ENCODE measurements at places on chromosomes 6 and 20.
A peak's percentile ranks its signal among the peaks of the same experiment; 100 is the strongest.

DNA sequence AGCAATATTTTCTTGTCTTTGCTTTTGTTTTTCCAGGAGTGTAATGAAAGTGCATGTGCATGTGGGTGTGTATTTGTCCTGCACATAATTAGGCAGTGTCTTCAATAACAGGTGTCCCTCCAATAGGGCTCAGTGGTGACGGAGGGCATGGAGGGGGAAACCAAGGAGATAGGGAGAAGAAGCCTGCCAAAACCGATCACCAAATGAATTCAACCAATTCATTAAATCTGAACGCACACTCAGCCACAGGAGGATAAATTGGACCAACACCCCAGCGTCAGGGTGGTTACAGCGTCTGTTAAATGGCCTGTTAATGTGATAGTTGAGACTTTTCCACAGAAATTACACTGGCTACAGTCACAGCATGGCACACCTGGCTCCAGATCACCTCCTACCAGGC is 527.6 kb downstream of the CD83 start:
- DNase-seq: no peak

- no peak for DNase-seq
Observed at GRCh38 chr20:53712212-53712977, 118.8 kb upstream of the ZNF217 start.

DNA sequence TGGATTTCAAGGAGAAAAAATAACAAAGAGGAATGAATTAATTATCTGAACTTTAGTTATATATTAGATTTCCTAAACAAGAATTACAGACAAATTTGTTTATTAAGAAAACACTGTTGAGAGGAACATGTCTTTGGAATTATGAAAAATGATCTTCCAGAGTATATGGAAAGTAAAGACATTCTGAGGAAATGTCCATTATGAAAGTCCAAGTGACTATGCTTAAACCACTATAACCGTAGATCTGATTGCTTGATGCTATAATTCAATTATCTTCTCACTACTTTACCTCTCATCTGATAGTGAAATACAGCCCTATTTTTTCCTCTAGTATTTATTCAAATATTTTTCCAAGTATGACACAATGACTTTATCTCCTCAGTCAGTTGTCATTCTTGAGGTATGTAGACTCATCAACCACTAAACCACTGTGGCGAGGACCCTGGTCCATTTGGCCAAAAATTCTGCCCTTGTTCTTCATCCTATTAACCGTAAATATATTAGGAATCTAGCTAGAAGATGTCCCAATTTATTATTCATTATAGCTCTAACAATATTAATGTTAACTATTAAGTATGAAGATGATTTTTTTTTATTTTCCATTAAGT is 37.3 kb upstream of the AHI1 start:
- DNase-seq: no peak

DNA sequence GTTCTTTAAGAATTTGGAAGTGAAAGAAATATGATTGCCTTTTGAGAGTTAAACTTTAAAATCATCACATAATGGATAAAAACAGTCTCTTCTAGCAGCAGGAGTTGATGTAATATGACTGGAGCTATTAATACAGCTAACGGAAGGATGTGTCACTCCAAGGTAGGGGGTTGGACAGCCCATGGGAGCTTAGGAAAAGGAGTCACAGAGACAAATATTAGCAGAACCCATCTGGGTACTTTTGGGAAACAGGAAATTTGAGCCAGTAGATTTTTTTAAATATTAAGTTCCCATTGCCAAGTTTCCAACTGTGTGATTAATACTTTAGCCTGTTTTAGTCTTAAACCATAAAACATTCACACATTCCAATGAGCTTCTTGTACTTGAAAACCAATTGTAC is 164.7 kb upstream of the RIMS1 start:
- no peak for DNase-seq

GRCh38 chr6:105991561-105992314 is 94.4 kb upstream of the PRDM1 start:
- peak; percentile 37 for DNase-seq

- no peak for DNase-seq
Observed at GRCh38 chr6:119591235-119591634, 241.7 kb upstream of the MAN1A1 start.

DNA sequence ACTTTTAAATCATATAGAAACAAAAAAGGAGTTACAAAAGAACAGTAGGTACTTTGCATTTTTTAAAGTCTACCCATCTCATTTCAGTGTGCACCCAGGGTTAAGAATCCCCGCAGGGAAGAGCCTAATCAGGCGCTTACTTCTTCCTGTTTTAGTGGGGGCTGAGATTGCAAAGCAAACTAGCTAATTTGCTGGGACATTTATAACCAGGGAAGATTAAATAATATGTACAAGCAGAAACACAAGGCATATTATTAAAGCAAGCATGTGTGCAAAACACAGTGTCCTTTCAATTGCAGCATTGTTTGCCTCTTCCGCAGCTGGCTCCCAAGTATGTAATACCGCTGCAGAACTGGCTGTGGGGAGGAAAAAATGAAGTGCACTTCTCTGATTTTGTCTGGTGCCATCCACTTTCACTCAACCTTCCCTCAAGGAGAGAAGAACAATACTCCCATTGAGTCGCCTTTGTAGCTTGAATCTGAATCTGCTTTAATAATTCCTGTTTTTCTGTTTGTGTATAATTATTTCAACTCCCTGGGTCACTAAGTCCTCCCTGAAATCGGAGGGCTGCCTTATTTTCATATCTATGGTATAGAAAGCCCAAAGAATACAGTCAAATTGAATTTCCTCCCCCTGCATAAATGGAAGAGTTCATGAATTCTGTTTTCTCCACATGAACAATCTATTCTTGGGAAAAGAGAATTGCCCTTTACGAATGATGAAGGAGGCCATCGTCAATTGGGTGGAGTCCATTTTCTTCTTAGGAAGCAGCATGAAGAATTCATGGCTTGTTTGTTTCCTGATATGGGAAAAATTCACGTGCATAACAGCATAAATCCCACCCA is 23.3 kb upstream of the BCAS1 start:
- DNase-seq: no peak

DNA sequence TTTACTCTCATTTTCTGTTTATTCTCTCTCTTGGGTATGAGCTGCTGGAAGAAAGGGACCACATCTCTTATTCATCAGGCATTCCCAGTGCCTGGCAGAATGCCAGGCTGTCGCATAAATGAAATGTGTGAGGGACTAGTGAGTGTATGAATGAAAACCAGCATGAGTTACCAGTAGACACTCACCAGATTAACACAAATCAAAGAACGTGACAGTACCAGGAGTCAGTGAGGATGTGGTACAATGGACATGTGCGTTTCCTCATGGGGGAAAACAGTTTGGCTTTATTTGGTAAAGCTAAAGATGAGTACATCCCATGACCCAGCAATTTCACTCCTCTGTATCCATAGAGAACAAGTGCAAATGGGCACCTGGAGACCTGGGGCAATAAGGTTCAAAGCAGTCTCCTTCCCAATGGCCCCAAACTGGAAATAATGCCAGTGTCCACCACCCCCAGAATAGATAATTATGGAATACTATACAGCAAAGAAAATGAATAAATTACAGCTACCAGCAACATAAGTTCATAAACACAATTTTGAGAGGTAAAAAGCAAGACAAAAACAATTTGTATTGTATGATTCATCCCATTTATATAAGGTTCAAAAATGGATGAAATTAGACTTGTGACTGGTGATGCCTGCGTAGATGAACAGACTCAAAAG is 93.3 kb downstream of the CDH22 start:
- no peak for DNase-seq

DNA sequence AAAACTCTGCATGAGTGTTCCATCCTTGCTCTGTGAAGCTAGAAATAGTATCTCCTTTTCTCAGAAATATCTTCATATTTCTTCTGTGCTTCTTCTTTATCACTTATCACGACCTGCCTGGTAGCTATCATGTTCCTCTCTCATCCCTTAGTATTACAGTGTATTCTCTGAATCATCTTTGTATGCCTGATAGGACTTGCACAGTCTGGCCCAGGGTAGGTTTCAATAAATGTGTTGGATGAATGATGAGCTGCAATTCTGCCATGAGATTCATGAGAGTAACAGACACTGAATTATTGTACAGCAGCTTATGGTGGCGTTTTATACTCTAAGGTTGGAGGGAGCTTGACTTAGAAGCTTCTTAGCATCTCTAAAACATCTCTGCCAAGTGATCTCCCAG is 66.6 kb downstream of the GRM1 start:
- no peak for DNase-seq

DNA sequence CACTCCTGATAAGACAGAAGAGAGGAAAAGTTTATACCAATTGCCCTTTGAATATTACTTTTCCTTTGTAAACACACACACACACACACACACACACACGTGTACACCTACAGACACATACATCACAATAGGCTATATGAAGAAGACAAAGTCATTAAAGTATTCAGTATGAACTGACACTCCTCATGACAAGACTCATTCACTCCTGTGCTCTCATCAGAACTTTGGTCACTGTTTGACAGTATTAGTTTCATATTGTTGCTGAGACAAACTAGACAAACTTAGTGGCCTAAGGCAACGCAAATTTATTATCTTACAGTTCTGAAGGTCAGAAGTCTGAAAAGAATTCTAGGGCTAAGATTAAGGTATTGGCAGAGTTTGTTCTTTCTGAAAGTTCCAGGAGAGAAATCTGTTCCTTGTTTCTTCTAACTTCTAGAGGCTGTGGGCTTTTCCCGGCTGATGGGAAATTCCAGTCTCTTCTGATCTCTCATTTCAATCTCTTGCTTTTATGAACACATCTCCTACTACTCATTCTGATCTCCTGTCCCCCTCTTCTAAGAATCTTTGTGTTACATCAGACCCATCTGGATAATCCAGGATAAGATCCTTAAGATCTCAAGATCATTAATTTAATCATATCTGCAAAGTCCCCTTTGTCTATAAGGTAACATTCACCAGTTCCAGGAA is 171.3 kb downstream of the HACE1 start:
- DNase-seq: no peak

GRCh38 chr6:121435444-121436069 is at the start of gene GJA1:
Gene GJA1 (plus strand): TSS chr6:121435646. CDS start chr6:121446848, 11,202 bp downstream.
- no peak for DNase-seq

DNA sequence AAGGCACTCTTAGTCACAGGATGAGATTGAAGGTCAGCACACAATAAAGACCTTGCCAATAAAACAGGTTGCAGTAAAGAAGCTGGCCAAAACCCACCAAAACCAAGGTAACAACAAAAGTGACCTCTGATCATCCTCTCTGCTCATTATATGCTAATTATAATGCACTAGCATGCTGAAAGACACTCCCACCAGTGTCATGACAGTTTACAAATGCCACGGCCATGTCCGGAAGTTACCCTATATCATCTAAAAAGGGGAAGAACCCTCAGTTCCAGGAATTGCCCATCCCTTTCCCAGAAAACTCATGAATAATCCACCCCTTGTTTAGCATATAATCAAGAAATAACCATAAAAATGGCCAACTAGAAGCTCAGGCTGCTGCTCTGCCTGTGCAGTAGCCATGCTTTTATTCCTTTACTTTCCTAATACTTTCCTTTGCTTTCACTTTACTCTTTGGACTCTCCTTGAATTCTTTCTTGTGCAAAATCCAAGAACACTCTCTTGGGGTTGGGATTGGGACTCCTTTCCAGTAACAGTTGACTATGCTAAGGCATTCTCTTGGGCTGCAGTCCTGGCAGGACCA is 527.3 kb upstream of the MAP3K7 start:
- DNase-seq: no peak

DNA sequence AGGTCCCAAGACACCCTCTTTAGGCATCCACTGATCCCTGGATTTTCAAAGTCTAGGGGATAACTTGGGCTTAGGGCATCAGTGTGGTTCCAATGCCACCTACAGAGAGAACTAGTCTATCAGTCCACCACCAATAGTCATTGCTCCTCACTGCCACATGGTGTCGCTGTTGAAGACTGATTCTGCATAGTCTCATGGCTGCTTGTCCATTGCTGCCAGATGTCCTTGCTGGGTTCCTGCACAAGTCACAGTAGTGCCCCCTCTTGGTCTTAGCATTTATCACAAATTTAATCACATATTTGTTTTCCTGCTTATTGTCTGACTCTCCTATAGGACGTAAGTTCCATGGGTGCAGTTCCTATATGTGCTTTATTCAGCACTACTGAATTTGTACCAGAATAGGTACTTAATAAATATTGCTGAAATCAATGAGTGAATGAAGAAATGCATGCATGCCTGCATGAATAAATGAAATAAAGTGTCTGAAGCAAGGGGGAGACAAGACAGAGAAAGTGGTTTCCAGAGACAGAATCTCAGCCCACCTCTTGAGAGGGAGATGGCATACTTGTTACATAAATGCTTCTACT is 45.9 kb upstream of the RALY start:
- peak; percentile 70 for DNase-seq

DNA sequence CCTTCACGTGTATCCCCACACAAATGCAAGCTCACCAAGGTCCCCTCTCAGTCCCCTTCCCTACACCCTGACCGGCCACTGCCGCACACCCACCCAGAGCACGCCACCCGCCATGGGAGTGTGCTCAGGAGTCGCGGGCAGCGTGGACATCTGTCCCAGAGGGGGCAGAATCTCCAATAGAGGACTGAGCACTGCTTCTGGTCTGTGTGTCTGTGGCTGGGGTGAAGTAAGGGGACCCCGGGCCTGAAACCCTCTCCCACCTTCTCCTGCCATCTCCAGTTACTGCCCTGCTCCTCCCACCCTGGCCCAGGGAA is 8.3 kb downstream of the MYL9 start:
- DNase-seq: no peak

GRCh38 chr20:8094850-8095249 is 37.2 kb upstream of the PLCB1 start:
- DNase-seq: no peak

DNA sequence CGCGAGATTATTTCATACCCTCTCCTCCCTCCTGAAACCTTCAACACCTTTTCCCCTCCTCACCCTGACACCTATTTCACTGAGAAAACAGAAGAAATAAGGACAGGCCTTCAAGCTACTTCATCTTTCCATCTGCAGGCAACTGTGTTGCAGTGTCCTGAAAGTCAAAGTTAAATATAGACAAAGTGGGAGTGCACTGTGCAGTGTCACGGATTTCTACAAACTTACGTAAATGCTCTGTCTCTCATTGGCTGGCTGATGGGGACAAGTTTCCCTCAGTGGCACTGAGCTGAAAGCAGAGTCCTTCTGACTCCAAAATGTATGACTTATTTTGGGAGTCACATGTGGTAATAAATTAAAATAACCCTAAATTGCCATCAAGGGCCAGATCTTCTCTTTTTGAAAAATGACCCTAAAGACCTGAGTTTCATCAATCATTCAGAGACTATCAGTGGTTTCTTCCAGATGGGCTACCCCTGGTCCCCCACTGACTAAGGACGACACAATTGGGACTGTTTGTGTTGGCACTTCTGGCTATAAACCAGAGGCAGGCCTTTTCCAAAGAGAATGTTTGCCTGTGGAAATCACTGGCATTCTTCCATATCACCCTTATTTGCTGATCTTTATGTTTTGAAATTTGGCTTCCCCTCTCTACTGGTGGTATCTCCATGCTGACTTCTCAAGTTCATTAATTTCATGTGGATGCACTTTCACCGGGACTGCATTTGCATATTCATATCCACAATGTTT is 21.6 kb downstream of the ALDH8A1 start:
- DNase-seq: no peak

DNA sequence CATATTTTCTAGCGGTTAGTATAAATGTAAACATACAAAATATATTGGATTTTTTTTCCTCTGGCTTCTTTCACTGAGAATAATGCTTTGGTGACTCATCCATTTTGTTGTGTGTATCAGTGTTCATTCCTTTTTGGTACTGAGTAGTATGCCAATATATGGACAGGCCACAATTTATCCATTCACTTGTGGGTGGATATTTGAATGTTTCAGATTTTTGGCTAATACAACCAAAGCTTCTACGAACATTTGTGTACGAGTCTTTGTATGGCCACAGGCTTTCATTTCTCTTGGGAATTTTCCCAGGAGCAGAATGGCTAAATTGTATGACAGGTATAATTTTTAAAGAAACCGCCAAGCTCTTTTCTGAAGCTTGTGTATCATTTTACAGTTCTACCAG is 677.5 kb downstream of the HDGFL1 start:
- DNase-seq: no peak
